ENCODE measurements at places on chromosomes 3 and 15.

DNA sequence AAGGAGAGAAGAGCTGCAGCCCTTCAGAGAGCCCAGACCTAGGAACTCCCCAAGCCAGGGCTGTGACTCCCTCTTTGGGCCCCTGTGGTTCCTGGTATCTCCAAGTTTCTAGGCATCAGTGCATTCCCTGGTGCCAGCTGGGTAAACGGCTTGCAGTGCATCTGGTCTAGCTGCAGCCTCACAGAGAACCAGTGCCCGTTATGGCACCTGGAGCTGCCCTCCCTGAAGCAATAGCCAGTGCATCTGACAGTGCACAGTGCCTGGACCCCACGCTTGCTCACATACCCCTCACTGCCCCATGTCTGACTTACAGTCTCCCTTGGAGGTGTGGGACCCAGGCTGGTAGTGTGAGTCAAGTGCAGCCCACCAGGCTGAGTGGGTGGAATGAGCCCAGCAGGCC, 52.1 kb downstream of the LSAMP start:
- DNase-seq, result no peak

DNA sequence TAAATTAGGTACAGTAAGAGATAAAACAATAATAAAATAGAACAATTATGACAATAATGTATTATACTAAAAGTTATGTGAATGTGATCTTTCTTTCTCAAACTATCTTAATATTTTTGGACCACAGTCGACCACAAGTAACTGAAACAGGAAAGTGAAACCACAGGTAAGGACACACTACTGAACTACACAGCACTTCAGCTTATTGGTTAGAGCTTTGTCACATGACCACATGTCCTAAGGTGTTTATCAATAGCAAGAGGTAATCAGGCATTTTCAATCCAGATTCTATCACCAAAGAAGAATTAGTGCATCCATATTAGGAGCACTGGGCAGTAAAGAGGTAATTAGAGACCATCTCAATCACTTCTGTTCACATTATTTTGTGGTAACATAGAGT, 392.8 kb downstream of the RSL24D1 start:
- DNase-seq, result no peak

DNA sequence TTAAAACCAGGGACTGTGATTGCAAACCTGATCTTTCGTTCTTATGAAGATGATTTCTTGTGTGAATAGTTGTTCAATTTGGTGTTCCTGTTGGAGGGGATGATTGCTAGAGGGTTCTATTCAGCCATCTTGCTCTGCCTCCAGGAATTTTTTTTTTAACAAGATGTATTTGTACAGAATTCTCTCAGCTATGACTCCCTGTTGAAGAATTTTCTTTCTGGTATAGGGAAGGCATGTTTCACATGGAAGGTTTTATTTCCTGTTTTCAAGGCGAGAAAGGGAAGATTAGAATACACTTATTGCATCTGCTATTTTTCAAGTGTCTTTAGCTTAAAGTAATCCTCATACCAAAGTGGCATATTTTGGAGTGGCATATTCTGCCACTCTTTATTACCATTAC, 5.6 kb upstream of the LRRC34 start:
- no peak for DNase-seq

GRCh38 chr15:91952216-91952615, 98.7 kb downstream of the SLCO3A1 start:
- DNase-seq, result no peak

GRCh38 chr3:45572755-45573154, 21.8 kb upstream of the LIMD1 start:
- DNase-seq, result no peak

- no peak for DNase-seq
These were observed 3.4 kb downstream of the TSC22D2 start for GRCh38 chr3:150411546-150411945.

DNA sequence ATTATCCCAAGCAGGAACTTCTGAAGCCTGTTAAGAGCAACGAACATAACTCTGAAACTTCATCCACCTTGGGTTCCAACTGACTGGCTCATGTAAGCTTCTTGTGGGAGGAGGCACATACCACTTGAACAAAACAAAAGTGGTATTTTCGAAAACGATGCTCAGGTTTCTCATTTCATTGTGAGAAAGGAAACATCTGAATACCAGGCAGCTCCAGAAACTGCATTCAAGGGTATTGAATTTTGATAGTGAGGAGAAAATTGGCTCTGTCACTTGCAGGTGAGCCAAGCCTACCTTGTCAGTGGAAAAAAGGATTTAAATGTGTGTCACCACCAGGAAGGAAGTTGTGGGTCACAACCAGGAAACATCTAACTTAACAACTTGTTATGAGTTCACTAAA, 218.1 kb upstream of the SATB1 start:
- peak; percentile 7 for DNase-seq

DNA sequence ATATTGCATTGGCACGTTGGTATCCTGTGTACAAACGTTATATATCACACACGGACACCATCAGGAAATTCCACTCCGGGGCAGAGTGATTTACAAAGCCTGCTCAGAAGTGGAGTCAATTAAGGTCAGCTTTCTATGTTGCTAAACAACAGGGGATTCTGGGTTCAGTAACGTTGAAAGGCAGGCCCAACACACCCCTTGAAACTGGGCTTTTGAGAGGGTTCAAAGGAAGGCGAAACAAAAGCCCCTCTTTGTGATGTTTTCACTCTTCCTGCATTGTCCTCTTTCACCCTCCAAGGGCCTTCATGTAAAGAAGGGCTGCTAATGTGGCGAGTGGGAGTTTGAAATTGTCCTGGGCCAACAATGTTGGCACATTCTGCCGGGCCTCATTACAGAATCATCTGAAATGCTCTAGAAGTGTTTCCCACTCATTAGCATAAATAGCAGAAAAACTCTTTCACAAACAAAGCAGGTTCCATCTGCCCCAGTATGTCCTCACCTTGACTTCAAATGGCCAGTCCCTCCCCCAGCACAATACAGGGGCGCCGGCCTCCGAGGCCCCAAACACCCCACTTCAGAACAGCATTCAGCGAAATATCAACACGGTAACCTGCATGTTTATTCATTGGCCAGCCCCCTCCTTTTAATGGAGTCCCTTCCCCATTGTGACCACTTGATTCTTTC, 76.4 kb downstream of the HES1 start:
- no peak for DNase-seq

GRCh38 chr3:108610651-108611050, 21.1 kb downstream of the DZIP3 start:
- no peak for DNase-seq

GRCh38 chr15:55241186-55241585, 44.4 kb upstream of the RSL24D1 start:
- DNase-seq, result no peak

- no peak for DNase-seq
These were observed 41.4 kb upstream of the BSN start for GRCh38 chr3:49512781-49513355.

DNA sequence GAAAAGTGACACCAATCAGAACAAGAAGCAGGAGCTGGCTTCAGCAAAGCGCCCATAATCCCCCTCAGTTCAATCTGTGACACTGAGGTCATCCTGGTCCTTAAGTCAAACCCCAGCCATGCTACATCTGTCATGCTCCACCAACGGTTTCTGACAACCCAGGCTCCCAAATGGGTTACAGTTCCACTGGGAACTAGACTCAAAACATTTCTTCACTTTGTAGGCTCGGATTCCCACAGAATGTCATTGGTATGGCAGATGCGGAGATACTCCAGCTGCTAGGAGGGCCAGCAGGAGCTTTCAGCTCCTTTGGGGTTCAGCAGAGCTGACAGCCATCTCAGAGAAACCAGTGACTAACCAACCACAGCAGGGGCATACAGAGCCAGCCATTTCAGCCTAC, 48.9 kb downstream of the SUMF1 start:
- DNase-seq, result no peak

- no peak for DNase-seq
These were observed 18.6 kb downstream of the KBTBD13 start for GRCh38 chr15:65095011-65095746.

- no peak for DNase-seq
These were observed 5.3 kb upstream of the TXNRD3 start for GRCh38 chr3:126659915-126660886.

GRCh38 chr3:188539631-188540194, 385.8 kb downstream of the LPP start:
- no peak for DNase-seq

GRCh38 chr3:173823911-173824460, 426.4 kb downstream of the NLGN1 start:
- DNase-seq, result no peak

GRCh38 chr3:25495726-25496253, 67.7 kb downstream of the RARB start:
- DNase-seq, result no peak

DNA sequence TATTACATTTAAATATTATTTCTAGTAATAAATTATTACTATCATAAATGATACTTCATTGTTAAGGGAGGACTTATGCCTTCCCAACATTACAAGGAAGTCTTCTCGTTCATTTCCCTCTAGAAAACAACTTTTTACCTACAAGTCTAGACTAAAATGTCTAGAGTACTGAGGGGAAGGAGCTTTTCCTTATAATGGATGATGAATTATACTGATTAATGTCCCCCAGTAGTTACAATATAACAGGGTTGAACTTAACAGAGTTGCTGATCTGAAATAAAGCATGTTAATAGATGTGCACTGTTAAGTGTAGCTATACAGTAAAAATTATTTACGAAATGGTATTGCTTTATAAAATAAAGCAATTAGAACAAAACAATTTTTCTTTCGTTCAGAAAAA, 2.7 kb upstream of the MNS1 start:
- no peak for DNase-seq

- DNase-seq, result no peak
These were observed 187.3 kb downstream of the AGBL1 start for GRCh38 chr15:86266896-86267484.

All from stimulated activated CD4-positive, alpha-beta T cell treated with anti-CD3 and anti-CD28 coated beads, Interleukin-1b, Interleukin-23, amount 100 ng/mL, for 48 hours (primary cell).